ENCODE measurements at places on chromosomes 2 and 18.
A peak's percentile ranks its signal among the peaks of the same experiment; 100 is the strongest.

DNA sequence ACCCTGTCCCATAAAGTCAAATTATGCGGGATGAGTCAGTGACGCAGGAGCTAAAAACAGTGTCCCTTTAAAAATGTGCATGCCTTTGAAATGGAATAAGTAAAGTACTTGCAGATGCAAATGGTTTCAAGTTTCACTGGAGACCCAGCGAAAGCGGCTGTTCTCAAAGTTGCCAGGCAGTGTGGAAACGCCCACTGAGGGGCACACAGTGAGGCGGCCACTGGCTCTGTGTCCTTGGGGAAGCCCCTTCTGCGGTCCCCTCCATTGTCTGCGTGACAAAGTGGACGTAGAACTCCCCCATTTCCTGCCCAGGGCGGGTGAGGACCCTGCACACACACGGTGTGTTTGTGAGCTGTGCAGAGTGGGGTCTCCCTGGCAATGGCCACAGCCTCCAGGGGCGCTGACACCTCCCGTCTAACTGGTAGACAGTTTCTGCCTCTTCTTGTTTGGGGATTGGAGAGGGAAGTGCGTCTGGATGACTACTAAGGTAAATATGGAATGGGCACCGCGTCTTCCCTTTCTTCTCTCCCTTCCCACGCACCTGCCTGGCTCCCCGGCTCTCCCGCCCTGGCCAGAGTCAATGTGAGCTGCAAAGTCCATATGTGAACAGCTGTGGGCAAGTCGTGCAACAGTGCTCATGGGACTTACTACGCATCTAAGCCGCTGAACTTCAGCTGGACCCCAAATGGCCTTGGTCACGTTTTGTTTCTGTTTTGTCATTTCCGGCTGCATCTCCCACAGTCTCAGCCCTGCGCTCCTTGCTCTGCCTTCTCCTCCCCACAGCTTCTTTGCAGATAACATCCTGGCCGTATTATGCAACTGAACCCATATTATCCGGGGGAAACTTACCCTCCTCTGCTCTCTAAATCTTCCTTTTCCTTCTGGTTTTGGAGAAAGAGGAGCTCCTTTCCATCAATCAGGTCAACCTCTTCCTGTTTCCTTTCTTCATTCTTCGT, 33.7 kb upstream of the ZNF516 start:
- DNase-seq = no peak

GRCh38 chr2:226558418-226558817, 241.2 kb downstream of the IRS1 start:
- no peak for DNase-seq

DNA sequence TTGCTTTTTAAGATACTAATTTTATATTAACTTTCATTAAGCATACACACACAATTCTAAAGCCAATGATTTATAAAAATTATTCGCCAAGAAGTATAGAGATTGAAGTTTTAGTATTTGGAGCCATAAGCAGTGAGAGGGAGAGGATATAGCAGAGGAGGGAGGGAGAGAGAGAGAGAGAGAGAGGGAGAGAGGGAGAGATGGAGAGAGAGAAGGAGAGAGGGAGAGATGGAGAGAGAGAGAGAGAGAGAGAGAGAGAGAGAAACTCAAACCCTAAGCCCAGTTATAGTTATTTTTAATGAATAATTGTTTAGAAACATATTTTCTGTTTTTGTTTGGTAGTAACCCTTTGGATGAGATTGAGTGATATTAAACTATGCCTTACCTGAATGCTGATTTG, 5.3 kb downstream of the TWIST2 start:
- no peak for DNase-seq

GRCh38 chr2:130728549-130729316, at the start of gene GPR148:
GPR148 (plus strand) TSS chr2:130729070; CDS start chr2:130729152, 82 bp downstream.
- no peak for DNase-seq

DNA sequence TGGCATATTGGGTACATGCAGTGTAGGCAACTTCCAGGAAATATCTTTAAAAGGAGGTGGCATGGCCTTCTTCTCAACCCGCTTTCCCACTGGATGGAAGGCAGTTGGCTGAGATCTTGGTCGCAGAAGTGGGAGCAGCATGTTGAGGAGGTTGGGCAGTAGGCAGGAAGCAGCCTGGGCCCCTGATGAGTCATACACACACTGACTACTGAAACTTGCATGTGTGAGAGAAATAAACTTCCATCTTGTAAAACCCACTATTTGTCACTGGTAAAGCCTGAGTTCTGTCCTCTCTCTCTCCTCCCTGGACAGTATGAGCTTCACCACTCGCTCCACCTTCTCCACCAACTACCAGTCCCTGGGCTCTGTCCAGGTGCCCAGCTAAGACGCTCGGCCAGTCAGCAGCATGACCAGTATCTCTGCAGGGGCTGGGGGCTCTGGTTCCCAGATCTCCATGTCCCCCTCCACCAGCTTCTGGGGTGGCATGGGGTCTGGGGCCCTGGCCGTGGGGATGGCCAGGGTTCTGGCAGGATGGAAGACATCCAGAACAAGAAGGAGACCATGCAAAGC, 233.8 kb upstream of the SPRED2 start:
- no peak for DNase-seq

DNA sequence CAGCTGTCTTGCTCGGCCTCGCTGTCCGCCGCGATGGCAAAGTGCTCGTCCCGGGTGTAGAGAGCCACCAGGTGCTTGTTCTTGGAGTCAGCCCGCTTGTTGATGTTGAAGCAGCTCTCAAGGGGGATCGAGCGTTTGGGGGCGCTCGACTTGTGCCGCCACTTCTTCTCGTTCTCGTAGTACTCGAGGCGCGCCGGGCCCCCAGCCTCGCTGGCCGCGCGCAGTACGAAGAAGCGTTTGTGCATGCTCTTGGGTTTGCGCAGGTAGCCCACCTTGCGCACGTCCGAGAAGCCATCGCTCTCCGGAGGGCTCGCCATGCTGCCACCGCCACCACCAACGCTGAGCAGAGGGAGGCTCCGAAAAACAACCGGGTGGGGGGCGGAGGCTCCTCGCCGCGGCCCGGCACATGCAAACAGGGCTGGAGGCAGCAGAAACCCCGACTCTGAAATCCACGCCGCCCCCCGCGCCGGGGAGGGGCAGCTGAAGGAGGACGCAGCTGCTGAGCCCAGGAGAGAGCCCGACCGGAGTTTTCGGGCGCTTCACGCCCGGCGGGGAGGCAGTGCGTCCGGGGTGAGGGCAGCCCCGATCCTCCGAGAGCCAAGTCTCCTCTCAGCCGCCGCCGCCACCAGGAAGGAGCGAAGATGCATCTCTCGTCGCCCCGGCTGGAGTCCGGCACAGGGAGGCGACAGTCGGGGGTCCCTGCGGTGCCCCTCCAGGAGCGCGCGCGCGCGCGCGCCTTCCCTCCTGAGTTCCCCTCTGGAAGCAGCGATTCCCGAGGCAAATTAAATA, 1.0 kb downstream of the IRS1 start:
- DNase-seq = peak; percentile 28

DNA sequence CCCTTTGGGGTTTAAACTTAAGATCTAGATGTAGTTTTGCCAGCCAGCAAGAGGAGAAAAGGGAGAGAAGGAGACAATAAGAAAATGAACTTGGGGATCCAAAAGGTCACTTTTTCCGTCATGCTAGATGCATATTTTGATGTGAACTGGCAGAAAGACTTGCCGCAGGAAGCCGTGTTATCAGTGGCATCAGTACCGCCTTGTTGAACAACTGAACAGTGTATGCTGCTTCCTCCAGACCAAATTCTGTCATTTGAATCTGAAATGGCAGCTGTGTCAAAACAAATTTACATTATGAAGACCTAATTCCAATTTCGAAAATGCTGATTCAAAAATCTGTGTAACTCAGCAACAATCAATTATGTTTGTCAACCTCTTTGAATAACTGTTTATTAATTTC, 42.1 kb downstream of the TMEM200C start:
- DNase-seq = no peak

DNA sequence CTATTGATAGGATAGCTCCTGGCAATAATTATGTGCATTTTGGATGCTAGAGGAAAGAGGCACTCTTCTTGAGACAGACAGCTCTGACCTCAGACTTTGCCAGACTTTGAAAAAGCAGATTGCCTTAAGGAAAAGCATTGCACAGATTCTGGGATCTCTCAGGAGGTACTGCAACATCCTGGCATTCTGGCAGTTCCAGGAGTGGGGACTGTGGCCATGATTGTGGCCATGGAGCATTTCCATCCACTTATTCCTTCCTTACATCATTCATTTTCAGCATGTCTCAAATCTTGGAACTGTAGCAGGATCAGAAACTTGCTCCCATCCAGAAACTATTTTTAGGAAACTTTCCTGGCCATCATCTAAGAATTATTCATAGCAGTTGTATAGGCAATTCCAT, 144.9 kb upstream of the FOSL2 start:
- DNase-seq = no peak

DNA sequence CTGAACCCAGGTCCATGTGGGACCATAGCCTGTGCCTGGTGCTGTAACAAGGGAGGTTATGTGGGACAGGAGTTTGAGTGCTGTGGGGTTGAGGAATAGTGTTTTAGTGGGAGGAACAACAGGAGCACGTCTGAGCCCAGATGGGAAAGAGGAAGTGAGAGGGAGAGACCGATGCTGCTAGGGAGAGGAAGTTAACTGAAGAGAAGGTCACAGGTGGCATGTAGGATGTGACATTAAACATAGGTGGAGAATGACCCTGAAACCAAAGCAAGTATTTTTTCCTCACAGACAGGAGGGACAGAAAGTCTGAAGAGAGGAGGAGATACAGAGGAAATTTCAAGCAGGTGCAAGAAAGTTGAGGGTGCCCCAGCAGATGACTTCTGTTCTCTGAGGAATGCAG, 87.8 kb downstream of the ACOXL start:
- DNase-seq = no peak

Data from stimulated activated CD4-positive, alpha-beta T cell treated with anti-CD3 and anti-CD28 coated beads, Interleukin-15, amount 100 ng/mL, for 1 hour (primary cell).